ENCODE measurements at places on chromosomes 2 and 18.

DNA sequence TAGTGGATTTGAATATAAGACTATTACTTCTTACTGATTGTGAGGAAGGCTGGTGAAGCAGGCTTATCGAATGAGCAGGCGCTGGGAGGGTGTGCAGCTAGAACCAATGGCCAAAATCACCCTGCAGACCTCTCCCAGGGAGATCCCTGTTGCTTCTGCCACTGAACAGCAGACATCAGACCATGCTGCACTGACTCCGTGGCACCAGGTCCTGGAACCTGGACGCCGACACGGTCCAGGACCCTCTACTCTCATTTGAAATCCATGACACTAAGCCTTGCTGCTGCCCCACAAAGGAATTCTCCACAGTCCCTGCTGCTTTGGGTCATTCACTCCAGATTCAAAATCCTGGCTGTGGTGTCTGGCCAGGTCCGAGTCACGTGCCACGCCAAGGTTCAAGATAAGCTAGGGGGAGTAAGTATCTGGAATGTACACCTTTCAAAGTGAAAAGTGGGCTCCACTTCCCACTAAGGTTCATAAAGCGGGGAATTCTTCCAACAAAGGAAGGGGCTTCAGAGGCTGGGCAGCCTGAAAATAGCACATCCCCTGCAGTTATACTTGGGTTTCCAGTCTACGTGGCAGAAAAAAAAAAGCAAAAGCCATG is 9.0 kb upstream of the YWHAQ start:
- no peak for DNase-seq

DNA sequence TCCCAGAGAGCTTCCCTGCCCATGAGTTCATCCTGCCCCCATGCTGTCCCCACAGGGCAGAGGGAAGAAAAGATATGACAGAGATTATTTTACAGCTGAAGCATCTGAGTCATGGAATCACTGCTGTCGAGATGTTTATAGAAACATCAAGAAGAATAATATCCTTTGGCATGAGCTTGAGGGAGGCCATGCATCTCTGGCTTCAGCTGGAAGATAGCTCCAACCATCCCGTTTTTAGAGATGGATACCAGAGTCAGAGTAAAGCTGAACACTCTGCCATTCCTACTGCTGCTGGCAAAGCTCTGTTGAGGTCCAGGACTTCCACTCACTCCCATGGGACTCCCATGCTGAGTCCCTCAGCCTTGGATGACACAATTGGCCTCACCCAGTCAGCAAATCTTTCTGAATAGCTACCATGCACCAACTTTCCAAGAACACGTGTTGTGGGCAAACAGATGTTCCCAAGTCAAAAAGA is 167.8 kb downstream of the TTC32 start:
- no peak for DNase-seq

DNA sequence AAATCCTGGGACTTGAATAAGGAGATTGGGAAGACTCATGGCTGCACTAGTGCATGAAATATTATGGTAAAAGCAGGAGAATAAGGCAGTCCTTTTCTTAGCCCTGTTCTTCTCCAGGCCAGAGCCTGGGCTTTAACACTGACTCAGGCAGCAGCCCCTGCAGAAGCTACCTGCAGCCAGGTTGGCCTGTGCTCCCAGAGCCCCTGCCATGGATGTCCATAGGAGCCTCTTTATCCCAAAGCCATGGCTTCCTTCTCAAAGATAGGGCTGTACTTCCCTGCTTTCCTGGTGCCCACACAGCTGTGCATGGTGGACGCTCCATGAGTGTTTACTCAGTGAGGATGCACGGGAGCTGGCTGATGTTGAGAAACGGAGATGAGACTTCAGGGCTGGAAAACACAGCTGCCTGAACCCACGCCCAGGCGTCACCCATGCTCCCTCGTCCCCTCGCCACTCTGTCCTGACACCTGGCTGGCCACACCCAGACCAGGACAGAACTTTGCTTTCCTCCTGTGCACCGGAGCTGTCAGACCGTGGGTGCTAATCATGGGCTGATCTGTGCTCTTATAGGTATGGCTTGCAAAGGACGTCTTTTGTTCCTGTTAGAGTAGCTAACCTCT is 135.5 kb downstream of the GLI2 start:
- DNase-seq, result no peak

- DNase-seq, result peak; percentile 73
Observed at GRCh38 chr2:62306751-62307468, 111.0 kb downstream of the B3GNT2 start.

GRCh38 chr18:8029731-8030130 is 462.6 kb downstream of the PTPRM start:
- no peak for DNase-seq

DNA sequence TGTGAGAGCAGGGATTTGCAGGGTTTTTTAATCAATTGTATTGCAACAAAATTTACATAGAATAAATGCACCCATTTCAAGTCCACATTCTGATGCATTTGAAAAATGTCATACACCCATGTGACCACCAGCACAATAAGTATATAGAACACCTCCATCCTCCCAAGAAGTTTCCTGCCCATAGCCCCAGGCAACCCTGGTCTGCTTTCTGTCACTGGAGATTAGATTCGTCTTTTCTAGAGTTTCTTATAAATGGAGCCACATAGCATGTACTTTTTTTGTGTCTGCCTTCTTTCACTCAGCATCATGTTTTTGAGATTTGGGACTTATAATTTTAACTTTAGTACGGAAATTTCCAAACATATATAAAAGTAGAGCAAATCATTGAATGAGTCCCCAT is 127.2 kb upstream of the EPAS1 start:
- DNase-seq, result no peak

DNA sequence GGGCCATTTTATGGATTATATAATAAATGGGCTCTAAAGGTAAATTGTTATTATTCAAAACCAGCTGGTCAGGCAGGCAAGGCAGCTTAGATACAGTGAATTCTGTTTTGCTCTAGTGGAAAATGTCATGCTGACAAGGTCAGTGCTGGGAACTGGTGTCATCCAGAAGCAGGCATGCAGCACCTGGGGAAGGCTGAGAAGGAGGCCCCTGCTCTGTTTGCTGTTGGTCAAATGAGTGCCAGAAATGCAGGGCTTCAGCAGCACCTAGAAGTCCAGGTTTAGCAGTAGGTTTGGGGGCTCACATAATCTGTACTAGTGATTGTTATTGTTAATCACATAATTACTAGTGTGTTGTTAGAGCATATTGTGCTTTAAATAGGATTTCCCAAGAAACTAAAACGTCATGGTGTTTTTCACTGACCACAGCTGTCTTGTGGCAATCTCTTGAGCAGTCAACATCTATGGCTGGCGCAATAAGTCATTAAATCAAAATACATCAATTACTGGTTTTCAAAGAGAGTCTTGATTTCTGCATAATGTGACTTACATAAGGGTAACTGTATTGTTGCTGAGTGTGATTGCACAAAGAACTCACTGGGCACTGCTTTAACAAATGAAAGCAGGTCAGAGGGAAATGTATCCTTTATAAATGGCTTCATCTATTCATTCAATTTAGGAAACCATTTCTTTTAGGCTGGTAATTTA is 99.1 kb downstream of the MYO3B start:
- DNase-seq, result peak; percentile 79

GRCh38 chr2:132725148-132725547 is 55.1 kb upstream of the LYPD1 start:
- no peak for DNase-seq

DNA sequence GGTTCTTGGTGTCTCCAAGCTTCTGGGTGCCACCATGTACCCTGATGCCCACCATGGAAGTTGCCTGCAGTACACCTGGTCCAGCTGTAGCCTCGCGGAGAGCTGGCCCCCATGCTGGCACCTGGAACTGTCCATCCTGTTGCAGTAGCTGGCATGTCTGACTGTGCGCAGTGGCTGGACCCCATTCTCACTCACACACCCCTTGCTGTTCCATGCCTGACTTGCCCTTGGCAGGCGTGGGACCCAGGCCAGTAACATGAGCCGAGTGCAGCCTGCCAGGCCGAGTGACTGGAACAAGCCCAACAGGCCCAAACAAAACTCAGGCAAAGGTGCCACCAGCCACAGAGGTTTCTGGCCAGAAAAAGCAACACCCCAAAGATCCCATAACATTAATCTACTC is 73.8 kb downstream of the NEURL3 start:
- DNase-seq, result no peak

DNA sequence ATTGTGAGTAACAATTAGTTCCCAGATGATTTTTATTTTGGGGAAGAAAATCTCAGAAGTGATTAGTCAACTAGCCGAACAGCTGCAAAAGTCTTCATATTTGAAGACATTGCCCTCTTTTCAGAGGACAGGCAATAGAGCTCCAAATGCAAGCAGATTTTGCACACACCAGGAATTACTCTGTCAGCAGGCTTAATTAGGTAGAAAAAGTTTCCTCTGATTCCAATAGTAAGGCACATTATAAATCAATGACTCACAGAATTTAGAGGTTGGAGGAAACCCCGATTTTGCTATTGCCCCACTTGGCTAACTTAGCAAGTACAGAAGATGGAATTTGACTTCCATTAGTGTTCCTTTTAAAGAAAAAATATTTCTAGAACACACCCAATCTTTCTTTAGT is 30.7 kb upstream of the SCN1A start:
- no peak for DNase-seq

GRCh38 chr2:177666408-177666807 is 273.8 kb downstream of the AGPS start:
- DNase-seq, result no peak

- no peak for DNase-seq
Observed at GRCh38 chr2:181348107-181348837, 108.9 kb upstream of the ITGA4 start.

GRCh38 chr2:39124746-39125057 is 3.9 kb upstream of the SOS1 start:
- peak; percentile 65 for DNase-seq

- no peak for DNase-seq
Observed at GRCh38 chr2:20619624-20620024, 31.3 kb downstream of the HS1BP3 start.

- no peak for DNase-seq
Observed at GRCh38 chr2:190625691-190626090, 23.2 kb upstream of the NAB1 start.

GRCh38 chr2:226139759-226140158 is 659.9 kb downstream of the IRS1 start:
- DNase-seq, result no peak

GRCh38 chr2:195406886-195407603 is 250.0 kb upstream of the SLC39A10 start:
- DNase-seq, result no peak

Measured in NCI-H146 (cell line).